Foreskin fibroblast (primary cell): ENCODE measurements at places on chromosomes 7 and 10.

DNA sequence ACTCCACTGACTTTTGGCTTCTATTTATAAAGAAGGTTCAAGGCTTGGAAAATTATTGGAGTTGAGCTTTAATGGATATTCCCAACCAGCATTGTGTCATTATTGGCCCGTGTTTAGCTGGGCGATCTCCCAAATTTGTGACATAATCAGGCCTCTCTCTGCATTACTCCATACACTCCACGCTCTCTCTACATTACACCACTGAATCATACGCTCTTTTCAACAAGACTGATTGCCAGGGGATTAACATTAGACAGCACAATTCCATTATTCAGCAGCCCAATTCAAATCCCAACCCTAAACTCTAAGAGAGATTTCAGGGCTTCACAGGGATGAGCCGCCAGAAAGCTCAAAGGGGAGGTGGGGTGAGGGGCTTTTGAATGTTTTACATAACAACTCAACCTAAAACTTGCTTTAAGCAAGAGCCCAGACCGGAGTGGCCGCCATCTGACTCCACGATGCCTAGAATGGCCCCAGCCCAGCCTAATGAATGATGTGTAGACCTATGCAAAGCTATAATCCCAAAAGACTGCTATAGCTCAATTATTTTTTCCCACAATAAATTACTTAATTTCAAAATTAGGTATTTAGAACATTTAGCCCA is 61.8 kb downstream of the FGFR2 start:
- DNase-seq: no peak

DNA sequence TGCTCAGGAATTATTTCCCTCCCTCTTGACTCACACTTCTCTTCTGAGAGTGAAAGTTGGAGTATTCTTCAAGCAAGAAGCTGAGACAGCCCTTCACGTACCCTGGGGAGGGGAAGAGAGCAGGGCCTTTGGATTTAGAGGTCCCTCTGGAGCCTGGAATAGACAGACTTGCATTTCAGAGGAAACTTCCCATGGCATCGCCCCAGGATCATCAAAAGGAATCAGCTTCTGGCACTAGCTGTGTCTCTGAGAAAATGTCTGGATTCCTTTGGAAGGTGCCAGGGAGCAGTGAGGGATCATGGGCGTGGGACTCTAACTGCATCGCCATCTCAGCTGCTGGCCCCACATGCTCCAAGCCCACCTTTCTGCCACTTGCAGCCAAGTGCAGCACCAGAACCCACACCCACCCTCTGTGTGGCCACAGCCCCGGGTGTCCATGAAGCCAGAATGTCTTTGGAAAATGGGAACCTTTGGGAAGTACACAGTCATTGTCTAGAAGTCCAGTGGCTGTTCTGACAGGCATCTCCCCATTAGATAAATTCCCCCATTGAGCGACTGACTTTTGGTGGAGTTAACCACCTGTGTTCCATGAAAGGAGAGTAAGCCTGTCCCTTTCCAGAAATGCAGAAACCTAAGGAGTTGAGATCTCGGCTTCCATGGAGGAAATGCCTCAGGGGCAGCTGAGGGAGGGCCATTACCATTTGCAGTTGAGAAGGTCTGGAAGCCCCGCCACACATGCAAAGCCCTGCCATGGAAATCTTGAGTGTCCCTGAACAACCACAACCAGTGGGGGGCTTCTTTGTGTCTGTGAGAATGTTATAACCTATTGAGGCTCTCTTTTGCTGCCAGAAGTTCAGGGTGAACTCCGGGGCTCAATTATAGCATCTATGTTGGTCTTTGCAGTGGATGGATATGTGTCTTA is 57.8 kb upstream of the GDF10 start:
- DNase-seq: no peak

GRCh38 chr7:67387851-67388250 is 391.2 kb downstream of the TYW1 start:
- no peak for DNase-seq

- DNase-seq: peak; percentile 27
These were observed 47.7 kb upstream of the SFMBT2 start for GRCh38 chr10:7458556-7458955.

DNA sequence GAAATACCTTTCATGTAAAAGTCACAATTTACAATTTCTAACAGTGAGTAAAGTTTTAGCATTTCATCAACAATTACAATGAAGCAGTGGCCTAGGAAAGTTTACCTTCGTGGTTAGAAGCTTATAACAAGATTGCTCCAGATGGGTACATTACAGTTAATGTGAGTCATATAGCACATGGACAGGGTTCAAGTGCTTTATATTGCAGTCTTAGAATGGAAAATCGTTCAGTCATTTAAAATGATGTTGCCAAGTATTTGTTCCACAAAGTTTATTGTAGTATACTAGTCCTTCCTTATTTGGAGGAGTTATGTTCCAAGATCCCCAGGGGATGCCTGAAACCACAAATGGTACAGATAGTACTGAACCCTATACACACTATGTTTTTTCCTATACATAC is 174.6 kb upstream of the TARP start:
- DNase-seq: no peak

DNA sequence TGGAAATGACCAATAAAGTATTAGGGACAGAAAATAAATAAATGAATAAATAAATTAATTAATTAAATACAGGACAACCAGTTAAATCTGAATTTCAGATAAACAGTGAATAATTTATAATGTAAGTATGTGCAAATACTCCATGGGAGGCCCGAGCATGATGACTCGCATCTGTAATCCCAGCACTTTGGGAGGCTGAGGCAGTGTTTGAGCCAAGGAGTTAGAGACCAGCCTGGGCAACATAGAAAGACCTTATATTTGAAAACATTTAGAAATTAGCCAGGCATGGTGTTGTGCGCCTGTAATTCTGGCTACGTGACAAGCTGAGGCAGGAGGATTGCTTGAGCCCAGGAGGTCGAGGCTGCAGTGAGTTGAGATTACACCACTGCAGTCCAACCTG is 123.7 kb downstream of the CUL2 start:
- DNase-seq: peak; percentile 10

GRCh38 chr7:126750207-126750911 is 502.4 kb downstream of the GRM8 start:
- no peak for DNase-seq

DNA sequence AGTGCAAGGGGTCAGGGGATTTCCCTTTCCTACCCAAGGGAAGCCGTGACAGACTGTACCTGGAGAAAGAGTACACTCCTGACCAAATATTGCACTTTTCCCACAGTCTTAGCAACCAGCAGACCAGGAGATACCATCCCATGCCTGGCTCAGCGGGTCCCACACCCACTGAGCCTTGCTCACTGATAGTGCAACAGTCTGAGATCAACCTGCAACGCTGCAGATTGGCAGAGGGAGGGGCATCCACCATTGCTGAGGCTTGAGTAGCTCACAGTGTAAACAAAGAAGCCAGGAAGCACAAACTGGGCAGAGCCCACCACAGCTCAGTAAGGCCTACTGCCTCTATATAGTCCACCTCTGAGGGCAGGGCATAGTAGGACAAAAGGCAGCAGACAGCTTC is 53.9 kb downstream of the PIK3CG start:
- no peak for DNase-seq

GRCh38 chr7:18520450-18521235 is 25.1 kb downstream of the HDAC9 start:
- DNase-seq: peak; percentile 82

DNA sequence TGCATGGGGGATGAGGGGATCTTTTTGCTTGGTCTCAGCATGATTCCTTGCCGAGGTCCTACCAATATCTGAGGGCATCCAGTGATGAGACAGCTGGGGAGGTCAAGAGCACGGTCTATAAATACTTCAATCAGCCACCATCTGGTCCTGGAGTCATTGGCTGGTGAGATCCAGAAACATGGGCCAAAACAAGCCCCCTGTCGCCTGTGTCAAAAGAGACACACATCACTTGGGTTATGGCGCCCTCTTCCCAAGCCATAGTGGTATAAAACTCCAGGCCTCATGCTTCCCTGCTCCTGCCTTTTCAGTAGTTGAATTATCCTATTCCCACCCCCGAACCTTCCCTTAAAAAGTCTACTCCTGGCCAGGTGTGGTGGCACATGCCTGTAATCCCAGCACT is 60.9 kb downstream of the SLC35B4 start:
- DNase-seq: no peak

- peak; percentile 81 for DNase-seq
These were observed 429.0 kb downstream of the ETV1 start for GRCh38 chr7:13560441-13560840.

DNA sequence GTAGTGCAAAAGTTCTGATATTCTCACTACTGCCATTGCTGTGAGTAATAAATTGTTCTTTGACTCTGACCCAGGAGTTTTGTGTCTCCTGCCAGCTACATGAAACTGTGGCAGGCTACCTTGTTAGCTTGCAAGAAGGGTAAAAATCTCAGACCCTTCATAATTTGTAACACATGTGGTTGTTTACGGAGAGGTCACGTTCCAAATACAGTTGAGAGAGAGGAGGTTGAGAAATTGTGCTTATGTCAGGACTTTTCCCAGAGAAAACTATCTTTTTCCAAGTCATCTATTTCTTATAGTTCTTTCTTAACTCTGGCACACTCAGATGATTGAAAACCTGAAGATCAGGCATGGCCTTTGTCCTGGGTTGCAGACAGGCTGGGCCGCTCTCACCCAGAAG is 114.4 kb upstream of the SVIL start:
- no peak for DNase-seq

DNA sequence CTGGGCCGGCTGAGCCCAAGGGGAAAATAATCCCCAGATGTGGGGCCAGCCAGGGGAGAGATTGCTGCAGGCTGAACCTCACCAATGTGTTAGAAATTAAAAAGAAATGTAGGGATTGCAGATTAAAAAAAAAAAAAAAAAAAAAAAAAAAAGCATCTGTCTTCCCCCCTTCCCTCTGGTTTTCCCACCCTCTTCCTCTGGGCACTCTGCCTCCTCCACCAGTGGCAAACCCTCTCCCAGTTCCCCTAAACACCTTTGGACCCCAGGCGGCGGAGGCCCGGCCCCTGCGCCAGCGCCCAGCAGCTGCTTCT is 7.1 kb downstream of the MNX1 start:
- no peak for DNase-seq

GRCh38 chr10:91536111-91536510 is 96.8 kb downstream of the PPP1R3C start:
- peak; percentile 80 for DNase-seq

GRCh38 chr7:158487631-158488151 is 99.9 kb downstream of the PTPRN2 start:
- DNase-seq: no peak

- no peak for DNase-seq
These were observed 81.1 kb upstream of the CPXM2 start for GRCh38 chr10:123972481-123973401.

GRCh38 chr10:70906031-70906783 is 17.8 kb upstream of the PCBD1 start:
- DNase-seq: no peak

GRCh38 chr10:88082806-88083596 is 219.6 kb downstream of the PTEN start:
- no peak for DNase-seq

DNA sequence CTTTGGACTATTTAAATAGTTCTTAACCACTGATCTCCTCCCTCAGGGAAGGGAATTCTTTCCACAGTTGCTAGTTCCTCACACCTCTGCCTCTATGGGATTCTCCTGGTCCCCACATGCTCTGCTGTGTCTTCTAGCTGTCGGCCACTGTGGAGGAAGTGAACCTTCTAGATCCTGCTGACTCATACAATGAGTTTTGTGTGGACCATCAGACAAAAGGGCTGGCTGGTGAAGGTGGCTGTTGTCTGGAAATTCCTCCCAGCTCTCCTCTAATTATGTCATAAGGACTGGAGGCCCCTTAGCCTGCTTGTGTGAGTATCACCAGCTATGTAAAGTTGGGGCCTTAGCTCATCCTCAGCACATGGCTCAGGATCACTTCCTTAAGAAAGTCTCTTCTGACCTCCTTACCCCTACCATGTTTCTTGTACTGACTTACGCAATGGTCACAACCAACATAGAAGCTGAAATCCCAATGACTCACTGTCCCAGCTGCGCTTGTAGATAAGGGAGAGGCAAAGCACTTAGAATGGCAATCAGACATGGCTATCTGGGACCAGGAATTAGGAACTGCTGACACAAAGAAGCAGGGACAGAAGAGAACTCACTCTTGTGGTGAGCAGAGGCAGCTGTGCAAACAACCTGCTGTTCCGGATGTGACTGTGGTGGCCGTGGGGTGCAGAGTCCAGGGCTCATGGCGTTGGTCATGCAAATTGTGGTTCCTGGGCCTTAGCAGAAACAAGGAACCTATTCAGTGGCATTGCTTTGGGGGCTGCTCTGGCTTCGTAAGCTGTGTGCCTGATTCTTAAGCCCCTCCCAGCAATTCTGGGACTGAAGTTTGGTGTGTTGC is 2.5 kb upstream of the MACC1 start:
- peak; percentile 88 for DNase-seq

- no peak for DNase-seq
These were observed 4.8 kb upstream of the NT5C2 start for GRCh38 chr10:103197903-103198302.

DNA sequence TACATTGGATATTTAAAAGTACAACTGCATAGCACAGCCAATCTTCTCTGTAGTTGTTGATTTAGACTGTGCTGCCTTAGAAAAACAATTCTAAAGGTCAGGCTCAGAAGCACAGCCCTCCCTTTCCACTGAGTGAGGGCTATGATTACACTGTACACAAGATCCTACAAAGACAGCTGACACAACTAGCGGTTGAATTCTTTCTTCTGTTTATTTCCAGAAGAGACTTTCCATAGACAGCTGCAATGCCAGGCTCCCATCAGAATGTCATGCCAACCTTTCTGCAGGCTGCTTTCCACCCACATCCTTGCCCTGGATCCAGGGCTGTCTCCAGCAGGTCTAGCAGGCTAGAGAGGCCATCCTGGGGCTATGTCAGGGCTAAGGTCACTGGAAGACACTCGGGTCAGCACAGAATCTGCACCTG is 39.3 kb downstream of the FAM13C start:
- no peak for DNase-seq

GRCh38 chr7:24152877-24153472 is 131.0 kb upstream of the NPY start:
- DNase-seq: no peak

- no peak for DNase-seq
These were observed 4.2 kb downstream of the PARP12 start for GRCh38 chr7:140058517-140058916.

DNA sequence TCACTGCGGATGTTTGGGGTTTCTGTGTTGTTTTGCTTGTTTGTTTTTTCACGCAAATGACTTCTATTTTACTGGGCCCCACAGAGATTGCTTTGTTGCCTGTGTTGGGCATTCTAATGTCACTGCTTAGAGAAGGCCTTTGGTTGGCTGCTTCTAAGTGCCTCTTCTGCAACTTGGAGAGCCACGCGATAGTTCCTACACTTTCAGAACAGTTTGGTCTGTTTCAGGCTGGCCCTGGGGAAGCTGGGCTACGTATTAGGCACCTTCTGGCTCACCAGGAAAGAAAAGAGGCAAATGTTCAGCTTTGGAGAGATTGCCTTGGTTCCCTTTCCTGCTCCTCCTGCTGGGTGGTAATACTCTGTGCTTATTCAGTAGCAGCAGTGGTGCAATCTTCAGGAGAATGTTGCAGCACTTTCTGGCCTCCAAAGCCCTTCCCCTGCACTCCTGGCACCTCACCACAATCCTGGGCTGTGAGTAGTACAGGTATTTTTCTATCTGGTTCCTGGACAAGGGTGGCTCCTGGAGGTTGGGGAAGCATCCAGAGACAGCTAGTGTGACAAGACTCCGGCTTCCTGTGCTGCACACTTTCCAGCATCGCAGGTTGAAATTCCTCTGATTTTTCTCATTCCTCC is 1.2 kb downstream of the ANTXRL start:
- DNase-seq: no peak
